ENCODE measurements at places on chromosomes 7 and 10. TPM values are rescaled to one million over a fixed set of nuclear protein-coding genes. Genes with fewer than 3 reads are reported as not detected.
A peak's percentile ranks its signal among the peaks of the same experiment; 100 is the strongest.

GRCh38 chr7:30157204-30157603 is 22.4 kb downstream of the MTURN start:
- DNase-seq = no peak

- no peak for DNase-seq
Measured at GRCh38 chr7:46848944-46849343, 733.0 kb downstream of the TNS3 start.

Gene CTAGE4
- 0.90 TPM for total RNA-seq

- DNase-seq = no peak
Measured at GRCh38 chr7:77383333-77383740, 32.8 kb downstream of the GSAP start.

GRCh38 chr7:138752518-138753149 is 45.2 kb upstream of the TMEM213 start:
- DNase-seq = peak; percentile 59

GRCh38 chr7:107563081-107563774 is 492 bp downstream of the COG5 start:
- peak; percentile 65 for DNase-seq

DNA sequence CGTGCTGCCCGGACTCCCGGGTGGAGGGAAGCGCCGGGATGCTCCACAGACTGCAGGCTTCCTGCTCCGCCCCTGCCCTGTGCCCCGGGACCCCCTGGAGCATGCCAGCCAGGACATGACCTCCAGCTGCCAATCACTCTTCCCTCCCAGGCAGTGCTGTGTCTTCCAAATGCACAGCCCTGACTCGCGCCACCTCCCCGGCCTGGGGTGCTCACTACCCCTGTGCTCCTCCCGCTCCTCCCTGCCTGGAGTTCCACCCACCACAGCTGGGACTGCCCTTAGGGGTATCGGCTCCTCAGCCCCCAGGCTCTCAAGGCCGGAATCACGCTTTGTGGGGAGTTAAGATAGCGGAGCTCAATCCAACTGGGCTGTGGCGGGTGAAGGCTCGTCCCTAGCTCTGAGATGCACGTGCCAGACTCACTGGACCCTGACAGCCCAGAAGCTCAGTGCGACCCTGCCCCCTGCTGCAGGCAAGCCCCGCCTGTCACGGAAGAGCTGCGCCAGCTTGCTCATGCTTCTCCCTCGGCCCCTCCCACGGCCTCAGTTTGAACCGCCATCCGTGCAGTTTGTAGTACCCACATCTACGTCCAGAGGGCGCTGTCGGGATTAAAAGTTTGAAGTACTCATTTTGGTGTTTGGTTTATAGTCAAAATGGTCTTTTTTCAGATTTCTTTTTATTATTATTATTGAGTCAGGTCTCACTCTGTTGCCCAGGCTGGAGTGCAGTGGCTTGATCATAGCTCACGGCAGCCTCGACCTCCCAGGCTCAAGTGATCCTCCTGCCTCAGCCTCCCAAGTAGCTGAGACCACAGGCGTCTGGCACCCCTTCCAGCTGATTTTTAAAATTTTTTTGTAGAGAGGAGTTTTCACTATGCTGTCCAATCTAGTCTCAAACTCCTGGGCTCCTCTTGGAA is 142.5 kb upstream of the TCERG1L start:
- peak; percentile 76 for DNase-seq

- DNase-seq = no peak
Measured at GRCh38 chr10:114635101-114635500, 23.0 kb downstream of the ABLIM1 start.

DNA sequence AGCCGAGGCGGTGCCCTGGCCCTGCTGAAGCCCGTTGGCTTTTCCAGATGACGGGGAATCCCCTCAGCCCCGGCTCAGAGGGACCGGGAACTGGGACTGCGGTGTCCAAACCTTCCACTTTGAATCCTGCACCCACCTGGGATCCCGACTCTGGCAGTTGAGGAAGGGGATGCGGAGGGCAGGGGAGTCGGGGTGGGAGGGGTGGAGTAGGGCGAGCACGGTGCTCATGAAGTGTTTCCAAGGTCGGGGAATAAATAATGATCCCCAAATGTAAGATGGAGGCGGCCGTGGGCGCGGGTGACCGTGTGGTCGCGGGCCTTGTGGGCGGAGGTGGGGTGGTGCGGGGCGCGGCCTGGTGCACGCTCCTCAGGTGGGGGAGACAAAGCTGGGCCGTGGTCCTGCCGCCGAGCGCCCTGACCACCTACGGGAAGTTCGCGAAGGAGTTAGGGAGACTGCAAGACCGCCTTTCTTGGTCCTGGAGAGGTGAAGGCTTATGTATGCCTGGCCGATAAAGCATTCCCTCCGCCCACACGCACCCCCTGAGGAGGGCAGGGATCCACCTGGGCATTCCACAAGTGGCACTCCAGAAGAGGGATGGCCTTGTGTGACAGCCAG is 1.4 kb downstream of the MTURN start:
- DNase-seq = no peak

Gene PRF1
- 1.1 TPM for total RNA-seq

Gene PDZD7
- 0.59 TPM for total RNA-seq

GRCh38 chr7:47982610-47983009 is 3.2 kb upstream of the HUS1 start:
- no peak for DNase-seq

DNA sequence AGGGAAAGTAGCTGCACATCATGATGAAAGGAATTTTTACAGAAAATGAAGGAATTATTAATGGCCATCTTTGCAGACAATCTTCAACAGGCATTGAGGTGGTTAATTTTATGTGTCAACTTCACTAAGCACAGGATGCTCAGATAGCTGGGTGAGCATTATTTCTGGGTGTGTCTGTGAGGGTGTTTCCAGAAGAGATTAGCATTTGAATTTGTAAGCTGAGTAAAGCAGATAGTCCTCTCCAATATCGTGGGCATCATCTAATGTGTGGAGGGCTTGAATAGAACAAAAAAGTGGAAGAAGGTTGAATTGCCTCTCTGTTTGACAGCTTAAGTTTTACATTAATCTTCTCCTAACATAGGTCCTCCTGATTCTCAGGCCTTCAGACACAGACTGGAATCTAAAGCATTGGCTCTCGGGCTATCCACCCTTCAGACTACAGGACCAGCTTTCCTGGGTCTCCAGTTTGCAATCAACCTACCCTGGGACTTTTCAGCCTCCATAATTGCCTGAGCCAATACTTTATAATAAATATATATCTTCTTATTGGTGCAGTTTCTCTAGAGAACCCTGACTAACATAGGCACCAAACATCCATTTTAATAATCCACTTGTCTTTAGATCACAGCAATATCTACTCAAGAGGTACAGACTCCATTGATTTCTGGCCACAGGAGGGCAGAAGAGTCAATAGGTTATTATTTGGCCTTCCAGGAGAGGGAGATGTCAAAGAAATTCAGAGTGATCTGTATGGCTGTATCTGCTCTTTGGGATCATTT is 10.5 kb upstream of the CRPPA start:
- DNase-seq = no peak

DNA sequence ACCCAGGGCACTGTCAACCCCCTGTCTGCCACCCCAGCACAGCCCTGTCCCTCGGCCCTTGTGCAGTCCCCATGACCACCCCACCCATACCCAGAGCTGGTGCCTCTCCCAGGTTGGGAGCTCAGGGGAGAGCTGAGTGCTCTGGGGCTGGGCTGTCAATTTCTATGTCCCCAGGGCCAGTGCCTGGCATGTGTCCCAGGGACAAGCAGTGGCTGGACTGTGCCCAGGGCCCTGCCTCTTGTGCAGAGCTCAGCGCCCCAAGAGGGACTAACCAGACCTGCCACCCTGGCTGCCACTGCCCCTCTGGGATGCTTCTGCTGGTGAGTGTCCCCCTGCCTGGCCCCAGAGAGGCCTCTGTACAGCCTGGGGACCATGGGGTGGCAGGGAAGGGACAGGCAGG is 29.0 kb upstream of the ZNF862 start:
- DNase-seq = no peak

Gene SUN3
- not detected for total RNA-seq

Gene EXOC6
- 10.1 TPM for total RNA-seq

GRCh38 chr7:1454542-1454941 is 4.7 kb downstream of the MICALL2 start:
- no peak for DNase-seq

Gene DPY19L1
- 19.5 TPM for total RNA-seq

- no peak for DNase-seq
Measured at GRCh38 chr10:31838709-31839108, 89.9 kb downstream of the ARHGAP12 start.

GRCh38 chr7:34081935-34082334 is 176.6 kb downstream of the BMPER start:
- no peak for DNase-seq

- no peak for DNase-seq
Measured at GRCh38 chr10:114519756-114520293, 115.5 kb upstream of the AFAP1L2 start.

Gene GTPBP4
- 14.4 TPM for total RNA-seq

- no peak for DNase-seq
Measured at GRCh38 chr7:41244246-41244645, 458.6 kb downstream of the INHBA start.

Gene ANKMY2
- 20.8 TPM for total RNA-seq

Gene ZNF488
- total RNA-seq = not detected

Gene UCMA
- total RNA-seq = not detected

Gene FOXI2
- not detected for total RNA-seq

Gene NUTM2B
- 1.2 TPM for total RNA-seq

DNA sequence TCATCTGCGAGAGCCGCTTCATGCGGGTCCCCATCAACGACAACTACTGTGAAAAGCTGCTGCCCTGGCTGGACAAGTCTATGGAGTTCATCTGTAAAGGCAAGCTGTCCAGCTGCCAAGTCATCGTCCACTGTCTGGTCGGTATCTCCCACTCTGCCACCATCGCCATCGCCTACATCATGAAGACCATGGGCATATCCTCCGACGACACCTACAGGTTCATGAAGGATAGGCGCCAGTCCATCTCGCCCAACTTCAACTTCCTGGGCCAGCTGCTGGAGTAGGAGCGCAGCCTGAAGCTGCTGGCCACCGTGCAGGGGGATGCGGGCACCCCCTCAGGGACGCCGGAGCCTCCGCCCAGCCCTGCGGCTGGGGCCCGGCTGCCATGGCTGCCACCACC is 11.7 kb upstream of the SEC24C start:
- DNase-seq = no peak

GRCh38 chr7:48540746-48541145 is 369.5 kb downstream of the ABCA13 start:
- DNase-seq = no peak

Measured in right atrium auricular region (tissue), 2 donors.